Right ventricle myocardium superior (tissue), 1 donor: ENCODE measurements at places on chromosomes 4 and X. TPM values are rescaled to one million over a fixed set of nuclear protein-coding genes. Genes with fewer than 3 reads are reported as not detected.
A peak's percentile ranks its signal among the peaks of the same experiment; 100 is the strongest.

DNA sequence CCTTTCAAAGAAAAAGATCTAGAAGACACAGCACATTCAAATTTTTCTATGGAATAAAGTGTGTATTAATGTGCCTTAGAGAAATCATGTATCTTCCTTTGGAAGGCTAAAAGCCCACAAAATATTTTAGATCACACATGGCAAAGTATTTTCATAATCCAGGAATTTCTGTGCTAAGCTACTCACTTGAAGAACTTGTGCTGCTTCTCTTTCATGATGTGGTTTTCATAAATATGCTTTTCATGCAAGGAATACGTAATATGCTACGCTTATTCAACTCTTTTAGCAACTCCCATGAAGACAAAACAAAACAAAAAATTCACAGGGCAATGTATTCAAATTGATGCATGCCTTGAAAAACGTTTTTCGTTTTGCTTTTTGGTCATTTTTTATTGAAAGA lies 125.6 kb downstream of the ARHGAP24 start:
- DNase-seq: no peak

DNA sequence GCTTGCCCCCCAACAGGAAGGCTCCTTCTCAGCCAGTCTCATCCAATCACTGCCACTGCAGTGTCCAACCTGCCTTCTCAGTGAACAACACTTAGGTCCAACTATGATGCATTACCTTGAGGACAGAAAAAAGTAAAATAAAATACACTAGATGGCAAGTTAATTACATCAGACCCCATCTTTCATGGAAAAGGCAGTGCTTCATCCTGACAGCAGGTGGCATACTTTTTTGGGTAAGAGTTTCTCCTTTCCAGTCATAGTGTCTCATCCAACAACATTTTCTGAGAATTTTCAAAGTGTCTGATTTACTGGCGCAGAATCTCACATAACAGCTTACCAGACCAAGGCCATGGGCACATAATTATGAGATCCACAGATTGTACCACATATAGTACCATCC lies 1742.8 kb downstream of the PCDH7 start:
- DNase-seq: no peak

DNA sequence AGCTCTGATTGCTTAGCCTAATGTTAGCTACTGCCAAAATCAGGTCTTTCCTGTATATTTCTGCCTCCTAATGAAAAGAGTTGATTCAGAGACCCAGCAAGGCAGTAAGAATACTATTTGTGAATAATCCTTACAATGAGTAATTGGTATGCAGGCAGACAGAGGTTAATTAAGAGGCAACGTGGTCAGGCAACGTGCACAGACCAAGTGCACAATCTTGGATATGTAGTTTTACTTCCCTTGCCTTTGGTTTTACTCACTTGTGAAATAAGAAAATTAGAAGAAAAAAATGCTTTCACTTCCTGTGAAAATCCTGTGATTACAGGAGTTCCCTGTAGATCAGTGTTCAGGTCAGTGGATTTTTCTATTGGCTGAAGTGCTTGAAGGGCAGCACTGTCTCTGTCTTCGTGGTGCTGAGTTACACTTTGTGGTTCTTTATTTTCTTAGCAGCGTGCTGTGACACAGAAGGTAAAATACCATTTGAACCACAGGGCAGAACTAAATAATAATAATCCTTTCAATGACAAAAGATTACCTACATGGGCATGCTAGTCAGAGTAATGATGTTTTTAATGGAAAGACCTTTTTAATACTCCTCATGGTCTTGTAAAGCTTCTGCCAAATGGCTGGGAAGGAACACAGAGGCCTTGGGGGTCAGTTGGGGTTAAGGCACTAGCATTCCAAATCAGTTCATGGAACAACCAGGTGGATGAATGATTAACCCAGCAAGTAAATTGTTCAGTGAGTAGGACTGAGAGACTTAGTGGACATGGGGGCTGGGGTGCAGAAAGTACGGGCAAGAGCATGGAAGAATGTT lies 430.9 kb downstream of the MAPK10 start:
- DNase-seq: no peak

- DNase-seq: no peak
Observed at GRCh38 chr4:154024097-154024694, 235.3 kb upstream of the SFRP2 start.

GRCh38 chr4:98448908-98449307 lies 187.7 kb downstream of the RAP1GDS1 start:
- DNase-seq: no peak

- peak; percentile 42 for DNase-seq
Observed at GRCh38 chrX:64975491-64975890, 759 bp downstream of the ZC4H2 start.

DNA sequence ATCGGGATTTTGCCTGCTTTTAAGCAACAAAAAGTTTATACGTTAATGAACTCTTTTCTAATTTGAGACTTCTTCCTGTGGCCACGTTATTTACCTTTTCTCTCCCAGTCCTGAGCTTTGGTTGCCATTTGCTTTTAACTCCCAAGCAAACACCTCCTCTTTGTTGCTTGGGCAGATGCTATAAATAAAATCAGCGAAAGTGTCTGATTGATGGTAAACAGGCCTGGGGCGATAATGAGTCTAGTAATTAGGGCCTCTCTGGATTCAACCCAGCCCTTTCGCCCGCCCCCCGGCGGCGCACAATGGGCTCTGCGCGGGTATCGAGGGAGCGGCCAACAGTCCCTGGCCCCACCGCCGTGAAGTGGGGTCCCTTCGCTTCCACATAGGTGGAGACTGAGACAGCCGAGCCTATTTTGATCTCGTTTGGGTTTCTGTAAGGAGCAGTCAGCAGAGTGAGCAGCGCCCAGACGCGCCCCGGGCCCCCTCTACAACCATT lies 790 bp downstream of the CLGN start:
- peak; percentile 59 for DNase-seq

- no peak for DNase-seq
Observed at GRCh38 chrX:125293850-125294780, 25.6 kb upstream of the TEX13C start.

GRCh38 chr4:6855692-6856297 lies 53.8 kb upstream of the TBC1D14 start:
- no peak for DNase-seq

DNA sequence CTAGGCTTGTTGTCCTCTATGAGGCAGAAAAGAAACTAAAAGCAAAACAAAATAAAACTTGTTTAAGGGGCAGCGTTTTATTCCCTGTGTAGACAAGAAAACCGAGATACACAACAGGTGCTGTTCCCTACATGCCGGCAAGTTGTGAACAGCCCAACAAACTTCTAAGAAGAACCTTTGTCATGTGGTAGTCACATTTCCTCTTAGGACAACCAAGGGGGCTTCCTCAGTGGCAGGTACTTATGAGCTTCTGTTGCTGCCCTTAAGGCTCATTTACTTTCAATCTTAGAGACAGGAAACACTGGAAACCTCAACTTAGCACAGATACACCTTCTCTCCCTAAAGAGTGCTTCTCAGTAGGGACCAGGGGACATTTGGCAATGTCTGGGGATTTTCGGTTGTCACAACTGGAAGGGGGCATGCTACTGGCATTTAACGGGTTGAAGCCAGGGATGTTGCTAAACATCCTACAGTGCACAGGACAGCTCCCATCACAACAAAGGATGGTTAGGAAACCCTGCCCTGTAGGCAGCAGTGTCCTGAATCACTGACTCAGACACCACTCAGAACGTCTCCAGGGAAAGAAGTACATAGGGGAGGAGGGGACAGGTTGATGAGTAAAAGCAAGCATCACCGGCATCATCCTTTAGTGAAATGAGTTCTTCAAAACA lies 111.0 kb downstream of the ASB9 start:
- no peak for DNase-seq

GRCh38 chrX:154357205-154357604 lies 17.2 kb downstream of the FLNA start:
- no peak for DNase-seq

DNA sequence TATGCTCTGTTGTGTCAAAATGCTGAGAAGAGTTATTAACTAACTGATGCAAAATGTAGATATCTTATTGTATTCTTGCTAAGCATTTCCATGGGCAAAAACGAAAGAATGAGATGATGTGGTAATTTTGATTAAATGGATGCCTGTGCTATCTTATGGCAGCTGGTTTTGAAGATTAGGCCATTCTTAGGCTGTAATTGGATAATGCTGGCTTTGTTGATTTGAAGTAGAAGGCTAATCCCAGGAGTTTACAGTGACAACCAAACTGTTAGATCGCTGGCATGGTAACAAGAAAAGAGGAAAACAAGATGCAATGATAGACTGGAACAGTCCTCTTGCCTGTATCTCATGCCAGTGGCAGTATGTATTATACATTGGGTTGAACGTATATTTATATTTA lies 74.1 kb upstream of the WDR44 start:
- no peak for DNase-seq

DNA sequence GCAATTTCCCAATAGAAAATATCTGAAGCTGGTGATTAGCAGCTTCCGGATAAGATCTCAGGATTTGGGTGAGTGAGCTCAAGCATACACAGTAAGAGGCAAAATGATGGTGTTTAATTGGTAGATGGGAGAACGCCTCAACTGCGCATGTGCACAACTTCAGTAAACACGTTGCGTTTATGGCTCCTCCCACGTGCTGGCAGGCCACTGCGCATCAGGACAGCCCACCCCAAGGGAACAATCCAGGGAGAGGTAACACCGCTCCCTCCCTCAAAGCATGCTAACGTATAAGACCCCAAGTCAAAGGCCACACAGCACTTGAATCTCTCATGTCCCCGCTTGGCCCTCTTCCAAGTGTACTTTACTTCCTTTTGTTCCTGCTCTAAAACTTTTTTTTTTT lies 10.3 kb upstream of the CENPU start:
- DNase-seq: no peak

- peak; percentile 78 for DNase-seq
Observed at GRCh38 chr4:120922381-120923206, at the start of gene PRDM5. PRDM5 (minus strand) TSS chr4:120922726; CDS start chr4:120922608, 118 bp downstream.

- DNase-seq: no peak
Observed at GRCh38 chrX:42398967-42399631, 378.9 kb downstream of the PPP1R2C start.

DNA sequence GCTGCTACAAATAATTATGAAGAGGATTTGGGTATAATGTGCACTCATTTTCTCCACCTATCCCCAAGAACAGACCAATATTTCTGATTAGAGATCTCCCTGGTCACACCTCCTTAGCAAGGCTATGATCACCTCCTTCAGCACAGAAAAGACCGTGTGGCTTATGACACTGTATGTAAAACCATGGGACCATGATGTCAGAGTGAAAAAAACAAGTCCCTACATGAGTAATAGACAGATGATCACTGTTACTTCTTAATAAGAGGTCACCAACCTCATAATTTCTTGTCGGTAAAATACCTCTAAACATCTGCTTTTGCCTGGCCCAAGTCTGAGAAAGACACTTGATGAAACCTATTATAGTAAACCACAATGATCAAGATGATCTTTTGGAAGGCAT lies 330.6 kb upstream of the F9 start:
- DNase-seq: no peak

DNA sequence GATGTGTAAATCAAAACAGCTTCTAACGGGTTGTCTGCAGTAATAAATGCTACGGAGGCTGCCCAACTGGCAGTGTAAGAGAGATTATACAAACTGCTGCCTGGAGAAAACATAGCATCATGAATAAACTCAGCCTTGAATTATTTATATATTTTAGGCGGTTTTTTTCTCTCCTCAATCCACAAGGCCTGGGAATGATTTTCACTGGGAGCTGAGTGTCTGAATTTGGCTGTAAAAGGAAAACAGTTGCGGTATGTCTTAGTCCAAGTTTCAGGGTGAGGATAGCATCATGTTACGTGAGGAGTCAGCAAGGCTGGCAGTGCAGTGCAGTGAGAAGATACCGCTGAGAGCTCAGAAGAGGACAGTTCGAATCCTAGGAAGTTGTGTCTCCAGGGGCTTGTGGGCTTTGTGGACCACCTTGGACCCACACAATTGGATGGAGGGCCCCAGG lies 291.5 kb upstream of the BOD1L1 start:
- peak; percentile 37 for DNase-seq

GRCh38 chrX:150703695-150703974 lies 10.4 kb downstream of the MTMR1 start:
- DNase-seq: no peak

DNA sequence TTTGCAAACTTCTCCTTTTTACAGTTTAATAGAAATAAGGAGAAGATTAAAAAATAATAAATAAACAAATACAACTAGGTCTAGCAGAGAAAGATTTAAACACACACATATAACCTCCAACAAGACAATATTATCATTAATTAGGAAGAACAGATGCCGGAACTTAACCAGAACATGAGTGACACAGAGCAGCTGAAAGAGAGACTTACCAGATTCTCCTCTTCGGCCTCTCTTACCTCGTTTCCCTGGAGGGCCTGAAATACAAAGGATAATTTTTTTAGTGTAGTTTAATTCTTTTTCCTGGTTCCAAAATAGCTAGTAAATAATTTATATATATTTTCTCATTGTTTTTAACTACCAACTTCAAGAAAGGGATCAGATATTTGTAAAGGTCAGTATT lies 252.5 kb downstream of the COL25A1 start:
- DNase-seq: no peak

DNA sequence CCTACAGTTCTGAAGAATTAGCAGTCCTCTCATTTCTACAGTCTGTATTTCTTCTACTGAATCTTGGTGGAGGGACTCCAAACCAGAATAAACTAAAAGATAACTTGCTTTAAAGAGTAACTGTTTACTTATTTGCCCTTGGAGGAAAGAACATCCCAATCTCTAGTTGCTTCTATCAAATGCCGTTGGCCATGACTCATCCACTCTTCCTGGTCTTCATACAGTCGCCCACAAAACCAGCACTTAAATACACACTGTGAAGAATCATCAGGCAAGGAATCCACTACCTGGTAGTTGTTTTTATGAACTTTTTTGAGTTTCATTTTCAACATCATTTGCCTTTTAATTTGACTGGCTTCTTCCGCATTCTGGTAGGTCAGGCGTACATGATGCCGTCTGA lies 14.2 kb downstream of the ZNF518B start:
- DNase-seq: no peak

DNA sequence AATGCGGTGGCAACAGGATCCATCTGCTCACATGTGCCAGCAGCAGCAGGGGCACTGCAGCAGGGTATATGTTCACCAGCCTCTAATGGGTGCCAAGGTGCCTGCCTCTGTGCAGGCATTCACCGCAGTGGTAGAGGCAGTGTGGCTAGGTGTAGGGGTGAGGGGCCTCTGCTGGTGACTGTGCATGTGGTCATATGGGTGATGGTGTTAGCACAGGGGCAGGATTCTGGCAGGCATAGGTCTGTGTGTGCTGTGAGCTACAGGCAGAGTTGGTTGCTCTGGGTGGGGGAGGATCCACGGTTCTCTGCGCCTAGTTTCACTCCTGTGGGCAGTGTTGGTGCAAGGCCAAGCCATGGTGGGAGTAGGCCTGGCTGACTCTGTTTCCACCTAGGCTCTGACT lies 566.5 kb upstream of the GNPDA2 start:
- no peak for DNase-seq

GRCh38 chr4:5165420-5166369 lies 114.4 kb downstream of the STK32B start:
- DNase-seq: no peak

GRCh38 chrX:77952173-77952572 lies 17.3 kb downstream of the PGAM4 start:
- no peak for DNase-seq

- no peak for DNase-seq
Observed at GRCh38 chrX:103234869-103235268, 20.0 kb downstream of the BEX4 start.

PAGE1 gene
- not detected for total RNA-seq

FREM3 gene
- total RNA-seq: 0.19 TPM

TENM3 gene
- total RNA-seq: 3.0 TPM

ESX1 gene
- not detected for total RNA-seq

NPFFR2 gene
- total RNA-seq: not detected

GPR78 gene
- not detected for total RNA-seq

CLTRN gene
- 0.94 TPM for total RNA-seq

DCLK2 gene
- total RNA-seq: 19.9 TPM

PRSS12 gene
- not detected for total RNA-seq

BEND2 gene
- total RNA-seq: not detected
